ENCODE measurements at places on chromosomes 7 and 10.

GRCh38 chr10:63375859-63376258 is 89.9 kb downstream of the JMJD1C start:
- no peak for DNase-seq

DNA sequence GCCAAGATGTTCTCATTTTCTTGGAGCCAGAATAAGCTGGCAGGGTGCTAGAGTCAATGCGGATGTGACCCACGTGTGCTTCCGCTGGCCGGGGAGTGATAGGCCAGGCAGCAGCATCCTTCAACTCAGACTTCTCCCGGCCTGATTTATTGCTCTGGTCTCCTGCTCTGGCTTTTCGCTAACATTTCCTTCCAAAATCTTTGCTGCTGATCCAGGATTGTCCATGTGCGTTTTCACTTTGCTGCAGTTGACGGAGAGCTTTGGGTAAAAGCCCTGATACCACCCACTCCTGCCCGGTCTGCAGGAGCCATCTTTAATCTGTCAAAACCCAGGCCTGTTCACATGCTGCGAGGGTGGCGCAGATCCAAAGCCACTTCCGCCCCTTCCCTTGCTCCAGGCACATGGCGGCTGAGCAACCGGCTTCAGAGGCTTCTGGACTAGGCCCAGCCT is 106.8 kb downstream of the CYP26A1 start:
- DNase-seq: no peak

GRCh38 chr7:30646154-30646553 is 36.1 kb downstream of the CRHR2 start:
- no peak for DNase-seq

GRCh38 chr10:113604572-113604971 is 51.7 kb downstream of the HABP2 start:
- no peak for DNase-seq

GRCh38 chr10:37734971-37735370 is 122.4 kb downstream of the ZNF248 start:
- DNase-seq: no peak

DNA sequence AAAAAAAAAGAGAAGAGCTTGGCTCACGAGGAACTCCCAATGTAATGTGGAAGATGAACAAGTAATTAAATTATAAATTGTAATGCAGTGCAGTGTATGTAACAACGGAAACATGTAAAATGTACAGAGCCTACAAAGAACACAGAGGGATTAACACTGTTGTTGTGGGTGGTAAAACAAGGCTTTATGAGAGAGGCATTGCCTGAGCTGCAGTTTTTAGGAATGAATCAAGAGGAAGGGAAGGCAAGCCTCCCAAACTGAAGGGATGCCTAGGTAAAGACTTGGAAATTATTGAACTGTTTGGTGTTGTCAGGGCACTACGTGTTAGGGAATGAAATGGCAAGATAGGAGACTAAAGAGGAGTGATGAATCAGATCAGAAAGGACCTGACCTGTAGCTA is 213.7 kb downstream of the HTR7 start:
- no peak for DNase-seq

GRCh38 chr7:138226001-138226476 is 149.8 kb downstream of the AKR1D1 start:
- DNase-seq: no peak

GRCh38 chr10:77737608-77738007 is 100.0 kb upstream of the KCNMA1 start:
- no peak for DNase-seq

GRCh38 chr10:116733566-116733965 is 8.8 kb downstream of the HSPA12A start:
- DNase-seq: no peak

DNA sequence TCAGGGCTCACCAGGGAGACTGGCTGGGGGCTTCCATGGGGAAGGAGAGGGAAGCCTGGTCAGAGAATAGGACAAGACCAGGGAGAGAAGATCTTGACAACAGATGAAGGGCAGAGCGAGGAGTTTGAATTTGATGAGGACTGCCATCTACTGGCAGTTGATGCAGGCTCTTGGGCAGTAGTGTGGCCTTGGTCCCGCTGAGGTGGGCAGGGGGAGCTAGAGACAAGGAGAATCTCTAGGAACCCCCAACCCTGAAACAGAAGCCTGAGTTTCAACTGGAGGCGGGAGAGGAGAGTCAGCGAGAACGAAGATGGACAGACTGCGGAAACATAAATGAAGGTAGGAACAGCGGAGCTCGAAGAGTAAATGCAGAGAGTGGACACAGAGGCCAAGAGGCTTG is 81.0 kb downstream of the PPP1R3C start:
- no peak for DNase-seq

- no peak for DNase-seq
Measured at GRCh38 chr7:28778786-28779185, 179.3 kb downstream of the TRIL start.

DNA sequence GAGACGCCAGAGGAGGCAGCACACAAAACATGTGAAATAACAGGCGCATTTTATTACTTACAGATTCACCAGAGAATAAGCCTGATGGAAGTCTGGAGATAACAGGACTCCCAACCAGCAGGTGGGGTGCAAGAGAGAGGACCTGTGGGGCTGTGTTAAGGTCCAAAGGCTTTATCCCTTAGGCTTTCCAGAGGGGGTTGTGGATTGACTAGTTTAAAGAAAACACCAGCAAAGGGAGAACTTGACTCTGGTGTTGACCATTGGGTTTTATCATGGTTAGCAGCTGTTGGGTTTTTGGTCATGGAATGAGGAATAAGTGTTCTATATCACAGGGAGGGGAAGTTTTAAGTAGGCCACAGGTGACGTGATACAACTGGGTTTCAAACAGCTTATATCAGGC is 1.6 kb upstream of the CRPPA start:
- DNase-seq: no peak

DNA sequence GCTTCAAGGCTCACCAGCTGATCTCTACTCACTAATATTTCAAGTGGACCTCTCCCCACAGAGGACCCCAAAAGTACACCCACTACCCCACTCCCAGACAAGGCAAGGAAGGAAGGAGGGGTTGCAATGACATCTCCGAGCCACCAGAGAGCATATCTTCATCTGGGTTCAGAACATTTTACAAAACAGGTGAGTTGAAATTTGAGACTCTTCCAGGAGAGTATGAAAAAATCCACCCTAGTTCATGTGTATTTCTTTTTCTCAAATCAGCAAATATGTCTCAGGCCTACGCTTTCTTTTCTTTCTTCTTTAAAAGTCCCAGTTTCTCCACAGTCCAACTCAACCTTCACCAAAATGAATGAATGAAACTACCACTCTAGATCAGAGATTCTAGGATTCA is 61.9 kb downstream of the SGMS1 start:
- DNase-seq: no peak

- DNase-seq: no peak
Measured at GRCh38 chr7:24797270-24797669, 40.0 kb upstream of the GSDME start.

All from memory B cell (primary cell).